ENCODE measurements at places on chromosomes 2 and 18.

DNA sequence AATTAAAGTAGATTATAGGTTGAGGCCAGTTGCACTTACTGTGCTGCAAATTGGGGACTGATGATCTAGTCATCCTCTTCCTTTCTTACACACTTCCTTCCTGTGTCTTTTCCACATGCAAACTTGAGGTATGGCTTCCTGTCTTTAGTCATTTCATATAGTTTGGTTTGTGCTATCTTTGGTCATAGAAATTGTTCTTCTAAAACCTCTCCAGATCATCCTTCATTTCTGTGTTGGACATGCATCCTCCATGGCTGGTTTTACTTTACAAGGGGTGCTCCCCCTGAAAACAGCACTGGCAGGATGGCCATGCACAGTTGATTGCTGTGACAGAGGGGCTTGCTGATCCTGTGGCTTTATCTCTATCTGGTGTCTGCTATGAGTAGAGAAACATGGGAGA lies 36.5 kb downstream of the MGAT5 start:
- DNase-seq: no peak

DNA sequence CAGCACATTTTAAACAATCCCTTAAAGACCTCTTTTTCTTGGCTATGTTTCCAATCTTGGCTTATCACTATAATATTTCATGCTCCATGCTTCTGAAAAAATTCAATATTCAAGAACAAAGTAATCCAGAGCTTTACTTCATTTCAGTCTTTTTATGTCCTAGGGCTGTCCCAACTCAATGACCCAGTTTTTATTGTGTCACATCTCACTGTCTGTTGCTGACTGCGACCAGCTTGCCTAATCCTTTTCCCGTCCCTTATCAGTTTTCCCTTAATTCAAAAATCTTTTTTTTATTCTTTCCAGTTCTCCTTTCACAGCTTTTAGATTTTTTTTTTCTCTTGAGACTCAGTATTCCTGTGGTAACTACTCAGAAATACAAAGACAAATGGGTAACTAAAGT lies 10.2 kb downstream of the TMEM17 start:
- no peak for DNase-seq

- no peak for DNase-seq
Measured at GRCh38 chr2:80330527-80331450, 26.2 kb upstream of the LRRTM1 start.

GRCh38 chr2:240284503-240285259 lies 144.2 kb upstream of the OTOS start:
- no peak for DNase-seq

DNA sequence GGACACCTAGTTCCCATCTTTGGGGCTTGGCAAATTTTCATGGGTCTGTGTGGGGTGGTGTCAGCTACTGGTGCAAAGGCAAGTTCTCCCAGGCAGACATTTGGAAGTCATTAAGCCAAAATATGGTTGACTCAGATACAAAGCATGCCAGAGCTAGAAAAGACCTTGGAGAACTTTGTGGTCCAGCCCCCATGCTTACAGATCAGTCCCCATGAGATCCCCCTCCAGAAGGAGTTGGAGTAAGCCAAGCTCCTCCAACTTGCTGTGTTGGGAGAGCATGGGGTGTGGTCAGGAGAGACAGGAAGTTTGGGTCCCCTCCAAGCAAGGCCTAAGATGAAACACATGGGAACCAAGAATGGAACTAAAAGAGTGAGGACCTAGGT lies 224.5 kb downstream of the CYP26B1 start:
- DNase-seq: no peak

- no peak for DNase-seq
Measured at GRCh38 chr2:16663121-16663905, 2.3 kb downstream of the CYRIA start.

GRCh38 chr2:44706681-44707553 lies 234.6 kb upstream of the SIX3 start:
- DNase-seq: no peak

- DNase-seq: no peak
Measured at GRCh38 chr2:218622606-218623365, 15.1 kb downstream of the PLCD4 start.

GRCh38 chr2:61658841-61659780 lies 121.0 kb upstream of the XPO1 start:
- no peak for DNase-seq

- no peak for DNase-seq
Measured at GRCh38 chr18:10660179-10660884, 134.5 kb downstream of the NAPG start.

GRCh38 chr2:109613081-109613921 lies 465 bp downstream of the SEPTIN10 start:
- peak; percentile 58 for DNase-seq

GRCh38 chr2:110865188-110865587 lies 132.8 kb downstream of the ACOXL start:
- DNase-seq: peak; percentile 40

- DNase-seq: no peak
Measured at GRCh38 chr18:34718610-34719009, 8.5 kb downstream of the DTNA start.

GRCh38 chr18:22928339-22928738 lies 4.8 kb upstream of the RBBP8 start:
- DNase-seq: no peak

DNA sequence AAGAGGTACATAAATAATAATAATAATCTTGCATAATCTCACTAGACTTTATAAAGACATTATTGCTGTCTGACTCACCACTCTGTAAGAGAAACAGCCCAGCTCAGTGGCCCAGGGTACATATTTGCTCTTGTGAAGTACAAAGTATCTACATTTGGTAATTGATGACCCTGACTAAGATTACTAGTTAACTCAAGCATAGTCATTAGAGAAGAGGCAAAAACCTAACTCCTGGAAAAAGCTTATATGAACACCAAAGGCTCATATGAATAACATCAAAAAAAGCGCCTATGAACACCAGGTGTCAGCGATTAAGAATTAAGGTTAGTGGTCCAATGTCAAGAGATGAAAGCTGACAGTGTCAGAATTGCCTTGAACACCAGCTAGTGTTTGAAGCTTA lies 38.4 kb downstream of the RAD51AP2 start:
- no peak for DNase-seq

- no peak for DNase-seq
Measured at GRCh38 chr18:69400253-69400975, at the start of gene DOK6. TSS of gene DOK6 (plus strand) at chr18:69400888.

- no peak for DNase-seq
Measured at GRCh38 chr2:222623756-222624309, 32.1 kb downstream of the FARSB start.

DNA sequence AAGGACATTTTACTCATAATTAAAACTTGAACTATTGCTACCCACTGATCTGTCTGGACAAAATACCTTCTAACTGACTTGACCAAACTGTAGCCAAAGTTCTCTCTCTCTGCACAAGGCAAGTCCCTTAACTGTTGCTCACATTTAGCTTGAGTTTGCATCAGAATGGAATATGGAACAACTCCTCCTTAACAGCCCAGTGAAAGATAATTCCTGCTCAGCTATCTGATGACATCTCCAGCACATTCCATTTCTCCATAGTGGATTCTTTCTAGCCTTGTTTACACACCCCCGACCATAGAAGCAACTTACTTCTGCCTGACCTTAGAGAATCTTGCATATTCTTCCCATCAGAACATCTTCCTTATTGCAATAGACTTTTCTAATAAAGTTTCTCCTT lies 317.2 kb upstream of the CDH2 start:
- no peak for DNase-seq

DNA sequence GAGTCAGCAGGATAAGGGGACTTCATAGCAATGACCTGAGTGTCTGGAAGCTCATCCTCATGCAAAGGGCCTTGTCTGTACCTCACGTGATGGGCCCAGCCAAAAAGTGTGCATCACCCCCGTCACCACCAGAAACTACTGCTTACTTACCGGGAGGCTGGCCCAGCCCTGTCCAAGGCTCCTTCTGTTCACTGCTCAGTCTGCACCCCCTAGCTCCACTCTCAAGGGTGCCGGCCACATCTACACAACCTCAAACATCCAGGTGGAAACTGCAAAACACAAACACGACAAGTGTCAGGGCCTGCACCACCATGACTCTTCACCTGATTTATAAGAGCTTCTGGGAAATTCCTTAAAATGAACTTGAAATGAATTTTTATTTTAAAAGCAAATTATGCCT lies 55.1 kb downstream of the ADD2 start:
- no peak for DNase-seq

DNA sequence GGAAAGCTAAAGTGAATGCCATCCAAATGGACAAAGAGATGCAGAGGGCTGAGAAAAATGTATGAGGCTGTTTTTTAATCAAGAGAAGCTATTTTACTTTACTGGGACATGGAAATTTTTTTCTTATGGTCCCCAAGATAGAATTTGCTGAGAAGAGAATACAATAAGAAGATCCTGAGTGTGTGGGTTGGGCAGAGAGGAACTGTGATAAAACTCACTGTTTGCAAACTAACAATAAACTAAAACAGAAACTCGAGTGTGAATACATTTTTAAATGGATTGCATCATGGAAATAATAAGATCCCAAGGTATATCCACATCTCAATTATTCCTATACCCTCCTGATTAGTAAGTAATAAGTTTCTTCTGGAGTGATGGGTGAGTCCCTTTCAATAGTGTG lies 4.4 kb downstream of the NEB start:
- no peak for DNase-seq

- DNase-seq: no peak
Measured at GRCh38 chr2:236909802-236910201, 175.9 kb upstream of the COPS8 start.

- no peak for DNase-seq
Measured at GRCh38 chr2:157699806-157700205, 71.1 kb upstream of the ACVR1C start.

DNA sequence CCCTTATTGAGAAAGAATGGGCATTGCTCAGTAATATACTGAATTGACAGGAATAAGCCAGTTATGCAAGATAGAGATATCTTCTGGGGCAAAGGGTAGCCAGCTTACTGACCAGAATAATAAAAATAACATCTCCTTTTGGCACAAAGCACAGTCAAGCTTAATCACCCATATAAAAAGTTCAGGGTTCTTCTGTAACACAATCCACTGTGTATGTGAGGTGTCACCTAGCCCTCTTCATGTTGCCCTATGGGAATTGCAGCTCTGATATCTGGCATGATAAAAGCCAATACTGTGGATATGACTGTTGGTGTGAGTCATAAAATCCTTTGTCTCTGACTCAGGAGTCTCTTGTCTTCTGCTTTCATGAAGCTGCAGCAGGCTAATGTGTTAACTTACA lies 90.8 kb downstream of the DSEL start:
- DNase-seq: no peak

DNA sequence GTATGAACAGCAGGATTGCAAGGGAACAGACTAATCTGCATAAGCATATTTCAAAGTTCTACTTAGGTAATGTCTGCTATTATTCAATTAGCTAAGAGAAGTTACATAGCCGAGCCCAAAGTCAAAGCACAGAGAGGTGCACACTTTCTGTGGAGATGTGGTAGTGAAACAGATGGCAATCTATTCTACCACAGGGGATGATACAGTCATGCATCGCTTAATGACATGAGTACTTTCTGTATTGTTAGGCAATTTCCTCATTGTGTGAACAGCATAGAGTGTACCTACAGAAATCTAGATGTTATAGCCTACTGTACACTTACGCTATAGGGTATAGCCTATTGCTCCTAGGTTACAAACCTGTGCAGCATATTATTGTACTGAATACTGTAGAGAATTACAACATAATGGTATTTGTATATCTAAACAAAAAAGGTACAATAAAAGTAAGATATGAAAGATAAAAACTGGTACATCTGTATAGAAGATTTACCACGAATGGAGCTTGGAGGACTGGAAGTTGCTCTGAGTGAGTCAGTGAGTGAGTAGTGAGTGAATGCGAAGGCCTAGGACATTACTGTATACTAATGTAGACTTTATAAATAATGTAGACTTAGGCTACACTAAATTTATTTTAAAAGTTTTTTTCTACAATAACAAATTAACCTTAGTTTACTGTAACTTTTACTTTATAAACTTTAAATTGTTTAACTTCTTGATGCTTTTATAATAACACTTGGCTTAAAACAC lies 197.6 kb downstream of the MBD5 start:
- DNase-seq: no peak

DNA sequence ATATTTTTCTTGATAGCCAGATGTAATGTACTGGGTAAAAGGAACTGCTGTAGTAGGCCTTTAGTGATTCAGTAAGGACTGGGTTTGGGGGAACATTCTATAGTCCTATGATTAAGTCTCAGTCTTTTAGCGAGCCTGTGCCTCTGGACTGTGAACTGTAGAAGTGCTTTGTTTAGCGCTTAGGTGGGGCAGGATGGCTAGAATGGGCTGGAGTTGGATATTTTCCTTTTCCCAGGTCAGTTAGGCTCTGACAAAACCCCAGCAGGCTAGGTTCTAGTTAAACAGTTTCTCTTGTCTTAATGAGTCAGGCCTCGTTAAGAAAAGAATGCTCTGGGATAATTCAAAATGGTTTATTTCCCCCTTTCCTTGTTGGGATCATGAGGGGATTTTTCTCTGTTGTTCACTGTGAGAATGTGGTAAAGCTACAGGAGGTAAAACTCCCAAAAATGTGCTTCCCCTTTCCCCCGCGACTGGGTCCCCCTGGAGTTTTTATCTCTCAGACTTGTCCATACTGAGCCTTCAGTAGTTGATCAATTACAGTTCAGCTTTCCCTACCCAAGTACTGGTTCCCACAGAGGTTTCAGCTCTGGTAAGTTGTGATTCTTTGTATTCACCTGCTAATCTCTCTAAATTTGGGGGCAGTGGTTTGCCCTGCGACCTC lies 31.5 kb downstream of the EHBP1 start:
- no peak for DNase-seq

- no peak for DNase-seq
Measured at GRCh38 chr2:1969701-1970015, 225.3 kb upstream of the PXDN start.

DNA sequence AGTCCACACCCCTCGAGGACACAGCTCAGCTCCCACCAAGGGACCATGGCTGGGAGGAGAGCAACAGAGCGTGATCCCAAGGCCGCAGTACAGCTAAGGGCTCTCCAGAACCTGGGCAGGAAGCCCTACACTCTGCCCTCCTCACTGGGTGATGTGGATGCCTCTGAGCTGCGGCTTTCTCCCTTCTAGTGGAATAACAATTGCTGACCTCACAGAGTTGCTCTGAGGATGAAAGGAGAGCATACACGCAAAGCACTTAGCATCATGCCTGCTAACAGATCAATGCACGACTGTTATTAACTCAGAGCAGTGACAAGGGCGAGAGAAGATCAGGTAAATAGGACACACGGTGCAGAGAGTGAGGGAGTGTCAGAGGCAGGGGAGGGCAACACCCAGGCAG lies 74.2 kb downstream of the ZFP36L2 start:
- no peak for DNase-seq

- DNase-seq: no peak
Measured at GRCh38 chr18:58851856-58852255, 12.8 kb upstream of the ZNF532 start.

GRCh38 chr2:46025081-46025480 lies 272.1 kb upstream of the EPAS1 start:
- DNase-seq: no peak

DNA sequence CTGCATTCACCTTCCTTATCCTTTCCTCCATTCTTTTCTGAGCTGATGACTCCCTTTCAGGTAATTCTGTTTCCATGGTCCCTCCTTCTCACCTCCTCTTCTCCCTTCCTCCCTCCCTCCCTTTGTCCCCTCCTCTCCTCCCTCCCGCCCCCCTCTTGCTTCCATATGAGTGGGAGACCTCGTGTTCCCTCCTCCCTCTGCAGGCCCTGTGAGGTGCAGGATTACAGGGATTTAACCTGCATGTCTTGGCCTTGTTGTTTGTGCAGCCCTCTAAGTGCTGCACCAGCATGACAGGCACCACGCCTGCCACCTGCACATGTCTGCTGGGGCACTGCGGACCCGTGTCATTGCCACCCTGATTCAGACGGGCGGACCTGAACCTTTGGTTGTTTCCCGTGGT lies 103.1 kb downstream of the SNTG2 start:
- DNase-seq: no peak

- no peak for DNase-seq
Measured at GRCh38 chr2:29273685-29274611, 158.7 kb downstream of the CLIP4 start.
